Fibroblast of gingiva (primary cell): ENCODE measurements at places on chromosomes 3 and 15.

- DNase-seq = peak; percentile 88
Observed at GRCh38 chr3:126102530-126102951, 18.6 kb upstream of the SLC41A3 start.

DNA sequence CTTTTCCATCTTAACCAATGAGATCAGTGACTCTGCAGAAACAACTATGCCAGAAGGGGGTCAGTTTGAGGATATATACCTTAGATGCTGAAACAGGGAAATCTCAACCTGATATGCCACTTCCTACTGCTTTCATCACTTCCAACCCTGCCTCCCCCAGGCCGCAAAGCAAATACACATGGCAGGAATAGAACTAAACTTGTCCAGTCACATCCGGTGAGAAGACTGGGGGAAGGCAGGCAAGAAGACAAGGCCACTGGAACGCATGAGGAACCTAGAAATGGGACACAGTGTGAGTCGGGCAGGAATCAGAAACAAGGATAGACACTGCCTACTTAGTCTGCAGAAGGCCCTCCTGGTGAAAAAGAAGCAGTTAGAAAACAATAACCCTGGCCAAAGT lies 90.6 kb downstream of the MYO5A start:
- DNase-seq = no peak

- no peak for DNase-seq
Observed at GRCh38 chr3:52688266-52688665, 2.4 kb downstream of the GNL3 start.

DNA sequence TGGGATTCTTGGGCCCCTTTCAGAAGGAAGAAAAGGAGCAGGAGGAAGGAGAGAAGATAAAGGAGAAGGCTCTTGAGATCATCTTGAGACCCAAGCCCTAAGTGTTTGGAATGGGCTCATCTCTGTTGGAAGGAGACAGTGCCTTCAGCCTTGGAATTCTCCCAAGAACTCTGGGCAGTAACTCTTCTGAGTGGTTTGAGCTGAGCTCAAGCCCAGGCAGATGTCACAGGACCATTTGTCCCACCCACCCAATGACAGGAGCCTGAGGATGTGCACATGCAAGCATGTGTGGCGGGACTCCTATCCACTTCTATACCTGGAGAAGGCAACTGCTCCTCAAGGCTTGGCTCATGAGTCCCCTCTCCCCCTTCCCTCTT lies 14.6 kb upstream of the TMEM40 start:
- no peak for DNase-seq

DNA sequence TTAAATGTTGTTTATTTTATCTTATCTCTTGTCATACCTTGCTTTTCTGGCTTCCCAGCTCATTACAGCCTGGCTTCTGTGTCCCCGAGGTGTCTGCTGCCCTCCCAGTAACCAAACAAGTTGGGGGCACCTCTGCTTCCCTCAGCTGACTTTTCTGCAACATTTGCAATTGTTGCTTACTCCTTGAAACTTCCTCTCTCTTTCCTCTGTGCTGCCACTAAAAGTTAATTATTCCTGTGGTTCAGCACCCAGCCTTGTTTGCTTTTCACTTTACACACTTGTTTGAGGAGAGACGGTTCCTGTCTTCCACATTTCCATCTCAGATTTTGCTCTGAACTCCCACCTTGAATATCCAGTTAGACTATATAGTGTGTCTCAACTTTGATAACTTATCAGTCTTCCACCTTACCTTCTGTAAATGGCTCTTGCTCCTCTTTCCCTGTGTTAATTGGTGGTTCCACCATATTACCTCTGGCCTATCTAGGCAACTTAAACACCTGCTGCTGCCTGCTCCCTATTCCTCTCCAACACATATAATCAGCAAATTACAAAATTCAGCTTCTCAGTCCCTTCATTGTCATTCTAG lies 21.6 kb downstream of the MCTP2 start:
- no peak for DNase-seq

DNA sequence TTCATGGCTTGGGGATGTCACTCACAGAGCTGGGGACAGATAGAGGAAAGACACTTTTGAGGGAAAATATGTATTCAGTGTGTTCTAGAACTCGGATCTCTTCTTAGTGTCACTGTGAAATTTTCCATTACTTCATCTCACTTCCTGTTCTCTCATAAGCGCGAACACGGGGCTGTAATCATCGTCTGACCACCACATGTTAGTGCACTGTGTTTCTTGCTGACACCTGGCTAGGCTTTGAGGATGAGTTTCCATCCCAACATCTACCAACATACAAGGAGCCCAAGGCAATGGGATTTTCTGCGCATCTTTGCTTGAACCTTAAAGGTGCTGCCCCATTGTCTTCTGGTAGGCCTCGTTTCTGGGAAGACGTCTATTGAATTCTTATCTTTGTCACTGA lies 84.0 kb downstream of the LIPC start:
- no peak for DNase-seq

DNA sequence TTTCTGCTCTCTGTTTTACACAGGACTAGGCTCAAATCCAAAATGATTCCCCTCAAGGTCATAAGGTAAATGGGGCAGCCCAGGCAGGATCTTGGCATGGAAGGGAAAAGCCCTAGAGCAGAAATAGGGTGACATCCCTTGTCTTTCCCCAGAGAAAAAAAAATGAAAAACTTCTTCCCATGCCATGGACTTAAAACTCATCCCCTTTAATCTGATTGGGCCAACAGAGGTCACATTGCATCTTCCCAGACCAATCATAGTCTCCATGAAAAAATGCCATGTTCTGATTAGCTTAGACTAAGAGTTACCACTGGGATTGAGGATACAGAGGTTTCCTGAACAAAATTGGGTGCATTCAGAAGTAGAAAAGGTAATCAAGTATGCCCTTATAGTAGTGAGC lies 241.3 kb upstream of the LRTM1 start:
- DNase-seq = no peak

DNA sequence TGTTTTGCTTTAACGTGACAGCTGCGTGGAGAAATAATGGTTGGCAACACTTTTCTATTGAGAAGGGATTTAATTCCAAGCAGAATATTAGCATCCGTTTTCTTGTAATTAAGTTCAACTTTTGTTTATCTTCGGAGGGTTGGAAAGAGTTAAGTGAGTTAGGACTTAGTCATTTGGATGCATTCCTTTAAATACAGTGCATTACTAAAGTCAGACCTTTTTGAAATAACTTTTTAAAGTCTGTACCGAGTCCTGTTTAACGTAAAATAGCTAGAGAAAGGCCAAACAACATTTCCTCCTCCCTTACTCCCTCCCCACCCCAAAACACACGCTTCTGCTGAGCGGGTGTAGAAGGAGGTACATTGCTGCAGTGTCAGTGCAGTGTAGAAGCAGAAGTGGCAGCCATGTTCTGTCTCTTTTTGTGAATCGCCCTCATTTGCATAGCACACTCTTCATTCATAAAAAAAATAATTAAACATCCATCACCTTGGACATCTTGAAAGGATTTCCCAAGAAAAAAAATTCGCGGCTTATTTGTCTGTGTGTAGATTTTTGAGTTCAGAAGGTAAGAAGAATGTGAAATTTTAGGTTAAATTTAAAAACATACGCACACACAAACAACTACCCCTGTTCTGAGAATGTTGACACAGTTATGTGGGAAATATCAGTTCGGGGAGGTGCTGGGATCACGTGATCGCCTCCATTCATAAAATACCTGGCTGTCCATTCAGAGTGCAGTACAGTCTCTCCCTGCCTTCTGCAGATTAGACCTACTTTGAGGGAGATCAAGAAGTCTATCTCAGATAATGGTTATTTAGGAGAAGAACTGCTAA lies 1.6 kb downstream of the SPRED1 start:
- DNase-seq = peak; percentile 49

- no peak for DNase-seq
Observed at GRCh38 chr3:113185194-113185835, 26.0 kb upstream of the BOC start.

GRCh38 chr3:112813723-112814171 lies 32.9 kb downstream of the CD200R1L start:
- DNase-seq = peak; percentile 33

GRCh38 chr15:72864681-72865080 lies 81.1 kb upstream of the ADPGK start:
- no peak for DNase-seq

DNA sequence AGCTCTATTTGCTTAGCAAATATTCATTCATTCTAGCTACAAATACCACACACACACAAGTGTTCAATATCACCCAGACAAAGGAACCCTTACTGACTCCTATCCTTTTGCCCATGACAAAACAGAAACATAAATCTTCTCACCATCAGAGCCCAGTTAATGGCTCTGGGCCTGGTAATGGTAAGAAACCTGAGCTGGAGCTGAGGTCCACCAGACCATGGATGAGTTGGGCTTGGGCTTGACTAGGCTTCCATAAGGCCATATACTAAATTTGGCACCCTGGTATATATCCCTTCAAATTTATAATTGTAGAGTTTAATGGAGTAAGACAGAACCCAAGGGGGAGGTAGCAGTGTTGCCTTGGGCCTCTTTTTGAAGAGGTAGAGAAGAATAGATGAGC lies 29.4 kb downstream of the GPR176 start:
- no peak for DNase-seq

DNA sequence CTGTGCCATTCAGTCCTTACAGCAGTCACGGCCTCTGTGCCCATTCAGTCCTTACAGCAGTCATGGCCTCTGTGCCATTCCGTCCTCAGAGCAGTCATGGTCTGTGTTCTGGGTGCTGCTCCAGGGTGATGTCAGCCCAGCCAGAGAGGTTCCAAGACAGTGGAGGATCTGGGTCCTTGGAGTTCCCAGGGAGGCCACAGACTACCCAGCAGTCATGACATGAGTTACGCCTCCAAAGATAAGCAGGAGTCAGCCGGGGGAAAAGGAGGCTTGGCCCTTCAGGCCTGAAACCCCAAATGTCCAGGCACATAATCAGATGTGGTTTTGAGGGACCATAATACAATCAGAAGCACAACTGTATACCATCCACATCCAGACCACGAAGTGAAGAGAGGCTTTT lies 115.7 kb downstream of the ADAMTS17 start:
- DNase-seq = no peak

GRCh38 chr3:33803894-33804526 lies 5.6 kb downstream of the PDCD6IP start:
- no peak for DNase-seq

DNA sequence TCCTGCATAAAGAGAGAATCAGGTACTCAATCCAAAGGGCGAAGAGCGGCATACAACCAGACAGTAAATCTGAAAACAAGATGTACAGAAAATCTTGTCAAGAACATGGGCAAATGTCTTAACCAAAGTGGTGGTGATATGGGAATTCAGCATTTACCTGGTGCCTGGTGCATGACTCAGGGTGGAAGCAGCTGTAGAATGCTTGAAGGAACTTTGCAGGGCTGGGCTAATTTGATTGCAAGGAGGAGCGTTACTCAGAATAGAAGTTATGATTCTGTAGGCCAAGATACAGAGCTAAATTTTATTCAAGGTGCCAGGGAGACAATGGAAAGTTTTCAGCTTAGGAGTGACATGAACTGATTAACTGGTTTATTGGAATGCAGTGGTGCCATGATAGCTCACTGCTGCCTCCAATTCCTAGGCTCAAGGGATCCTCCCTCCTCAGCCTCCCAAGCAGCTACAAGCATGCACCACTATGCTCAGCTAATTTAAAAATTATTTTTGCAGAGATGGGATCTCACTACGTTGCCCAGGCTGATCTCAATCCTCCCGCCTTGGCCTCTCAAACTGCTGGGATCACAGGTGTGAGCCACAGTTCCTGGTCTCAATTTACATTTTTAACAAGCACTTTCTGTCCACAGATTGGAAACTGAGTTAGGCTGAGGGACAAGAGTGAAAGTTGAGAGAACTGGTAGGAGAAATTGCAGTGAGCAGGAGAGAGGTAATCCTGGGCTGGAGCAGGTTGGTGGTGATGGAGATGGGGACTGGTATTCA lies 91.5 kb upstream of the TBC1D5 start:
- no peak for DNase-seq

DNA sequence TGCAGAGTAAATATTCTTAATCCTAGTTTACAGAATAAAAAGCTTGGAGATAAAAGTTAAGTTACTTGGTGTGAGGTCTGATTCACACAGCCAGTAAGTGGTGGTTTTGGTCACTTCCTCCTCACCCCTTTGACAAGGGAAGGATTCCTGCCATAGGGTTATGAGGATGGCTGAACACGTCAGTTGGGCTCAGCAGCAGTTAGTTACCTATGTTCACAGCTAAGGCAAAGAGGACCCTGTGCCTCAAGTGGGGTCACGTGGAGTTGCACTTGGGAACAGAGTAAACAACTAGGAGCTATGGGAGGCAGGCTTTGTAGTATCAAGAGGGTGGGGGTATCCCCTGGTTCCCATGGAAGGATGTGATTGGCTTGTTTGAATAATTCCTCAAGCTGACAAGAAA lies 232.2 kb downstream of the UBE2E2 start:
- no peak for DNase-seq

- peak; percentile 4 for DNase-seq
Observed at GRCh38 chr15:23690450-23690852, 3.3 kb upstream of the NDN start.

GRCh38 chr15:101810876-101811275 lies 1.1 kb upstream of the OR4F15 start:
- DNase-seq = no peak

- DNase-seq = no peak
Observed at GRCh38 chr3:52014613-52015012, 18.9 kb upstream of the RPL29 start.

GRCh38 chr3:169510693-169511010 lies 152.9 kb downstream of the MECOM start:
- DNase-seq = no peak

DNA sequence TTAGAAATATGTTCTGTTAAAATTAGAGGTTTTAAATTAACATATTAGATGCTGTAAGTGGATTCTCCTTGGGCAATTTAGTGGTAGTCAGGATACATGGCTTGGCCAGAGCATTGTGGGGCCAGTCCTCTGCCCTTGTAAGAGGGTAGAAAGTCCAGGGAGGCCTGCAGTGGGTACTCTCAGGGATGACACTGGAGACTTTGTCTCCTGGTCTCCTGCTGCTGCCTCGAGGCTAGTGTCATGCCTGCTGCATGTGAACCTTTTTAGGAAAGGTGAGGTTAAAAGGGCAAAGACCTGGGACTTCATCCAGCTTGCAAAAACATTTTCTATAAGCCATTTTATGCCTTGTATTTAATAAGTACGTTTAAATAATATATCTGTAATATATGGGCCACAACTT lies 96.8 kb upstream of the PROK2 start:
- DNase-seq = no peak

DNA sequence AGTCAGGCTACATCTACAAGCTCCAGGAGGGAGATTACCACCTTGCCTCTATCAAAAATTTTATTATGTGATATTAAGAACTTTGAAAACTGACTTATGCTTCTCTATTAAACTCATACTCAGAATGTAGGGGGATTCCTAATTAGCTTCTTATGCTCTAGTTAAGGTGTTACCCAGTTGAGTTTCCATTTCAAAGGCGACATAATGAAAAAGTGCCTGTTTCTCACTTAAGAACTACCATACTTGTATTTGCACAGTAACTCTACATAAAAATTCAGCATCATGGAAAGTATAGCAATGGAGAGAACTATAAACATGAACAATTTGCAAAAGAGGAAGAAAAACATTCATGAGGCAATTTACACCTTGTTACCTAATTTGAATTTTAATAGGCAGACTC lies 739.1 kb downstream of the ZPLD1 start:
- no peak for DNase-seq

GRCh38 chr3:127119693-127120464 lies 73.1 kb upstream of the PRR23E start:
- DNase-seq = no peak

- DNase-seq = no peak
Observed at GRCh38 chr3:62323241-62323640, 50.1 kb downstream of the FEZF2 start.
